Hematopoietic multipotent progenitor cell (in vitro differentiated cells): ENCODE measurements at places on chromosomes 13 and 19.

- DNase-seq = peak; percentile 80
Measured at GRCh38 chr19:4430760-4431159, 26.8 kb downstream of the UBXN6 start.

DNA sequence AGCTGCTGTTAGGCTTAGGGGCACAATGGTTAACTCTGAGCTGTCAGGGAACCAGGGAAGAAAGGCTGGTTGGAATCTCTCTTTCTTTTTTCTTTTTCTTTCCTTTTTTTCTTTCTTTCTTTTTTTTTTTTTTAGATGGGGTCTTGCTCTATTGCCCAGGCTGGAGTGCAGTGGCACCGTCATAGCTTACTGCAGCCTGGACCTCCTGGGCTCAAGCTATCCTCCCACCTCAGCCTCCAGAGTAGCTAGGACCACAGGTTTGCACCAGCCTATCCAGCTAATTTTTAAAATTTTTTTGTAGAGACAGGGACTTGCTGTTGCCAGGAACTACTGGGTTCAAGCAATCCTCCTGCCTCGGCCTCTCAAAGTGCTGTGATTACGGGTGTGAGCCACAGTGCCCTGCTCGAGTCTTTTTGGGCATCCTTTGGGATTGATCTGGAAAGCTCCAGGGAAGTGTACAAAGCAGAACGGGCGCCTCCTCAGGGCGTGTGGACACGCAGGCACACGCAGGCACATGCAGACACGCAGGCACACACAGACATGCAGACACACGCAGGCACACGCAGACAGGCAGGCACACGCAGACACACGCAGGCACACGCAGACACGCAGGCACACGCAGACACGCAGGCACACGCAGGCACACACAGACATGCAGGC, 99.2 kb downstream of the GADD45B start:
- DNase-seq = no peak

GRCh38 chr13:77521595-77522367, 13.7 kb upstream of the SCEL start:
- DNase-seq = no peak

GRCh38 chr13:94928127-94928775, 215.9 kb upstream of the SOX21 start:
- no peak for DNase-seq

DNA sequence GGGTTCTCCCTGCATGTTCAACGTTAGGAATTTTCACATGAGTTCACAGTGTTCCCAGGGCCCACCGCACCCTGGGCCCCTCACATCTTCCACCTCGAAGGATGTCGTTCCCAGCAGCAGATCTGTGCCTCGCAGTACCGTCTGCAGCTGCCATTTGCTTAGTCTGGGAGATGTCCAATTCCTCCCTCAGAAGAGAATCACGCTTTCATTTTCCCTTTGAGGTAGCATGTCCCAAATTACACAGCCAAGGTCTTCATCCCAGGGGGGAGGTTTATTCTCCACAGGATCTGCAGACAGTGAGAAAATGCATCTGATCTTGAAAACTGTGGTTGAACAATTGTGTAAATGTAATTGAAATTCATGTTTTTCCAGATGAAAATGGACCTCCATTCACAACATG, 150.2 kb downstream of the DCT start:
- DNase-seq = no peak

- no peak for DNase-seq
Measured at GRCh38 chr19:10533646-10534386, 9.9 kb upstream of the ATG4D start.

DNA sequence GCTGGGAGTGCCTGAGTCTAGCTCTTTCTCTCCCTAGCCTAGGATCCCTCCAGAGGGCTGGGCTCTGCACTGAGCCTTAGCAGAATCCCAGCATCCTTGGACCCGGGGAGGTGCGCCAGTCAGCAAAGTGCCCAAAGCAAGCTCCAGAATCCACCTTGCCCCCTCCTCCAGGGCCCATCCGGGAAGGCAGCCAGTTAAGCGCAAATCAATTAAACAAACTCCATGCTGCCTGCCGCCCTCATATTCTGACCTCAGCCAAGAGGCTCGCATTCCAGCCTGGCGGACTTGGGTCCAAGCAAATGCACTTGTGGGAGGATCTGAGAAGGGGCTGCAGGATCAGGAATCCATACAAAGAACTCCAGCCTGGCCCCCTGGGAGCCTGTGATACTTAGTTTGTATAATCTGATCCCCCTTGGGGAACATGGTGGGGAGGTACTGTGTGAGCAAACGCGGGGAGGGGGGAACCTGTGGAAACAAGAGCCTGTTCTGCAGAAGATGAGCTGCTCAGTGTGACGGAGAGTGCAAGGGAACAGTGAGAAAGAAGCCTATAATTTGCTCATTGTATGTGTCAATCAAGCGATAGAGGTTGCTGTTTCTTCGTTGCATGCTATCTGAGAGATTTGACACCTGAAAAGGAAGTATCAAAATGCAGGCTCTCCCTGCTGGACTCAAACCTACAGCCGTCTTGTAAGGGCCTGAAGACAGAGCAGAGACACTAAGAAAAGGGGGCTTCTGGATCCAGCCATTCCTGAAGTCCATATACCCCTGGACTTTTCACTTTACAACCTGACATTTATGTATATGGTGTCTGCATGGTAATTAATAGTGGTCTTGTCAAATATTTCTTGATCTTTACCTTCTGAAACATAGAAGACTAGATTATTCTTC, 29.4 kb downstream of the ZNRF4 start:
- DNase-seq = no peak

DNA sequence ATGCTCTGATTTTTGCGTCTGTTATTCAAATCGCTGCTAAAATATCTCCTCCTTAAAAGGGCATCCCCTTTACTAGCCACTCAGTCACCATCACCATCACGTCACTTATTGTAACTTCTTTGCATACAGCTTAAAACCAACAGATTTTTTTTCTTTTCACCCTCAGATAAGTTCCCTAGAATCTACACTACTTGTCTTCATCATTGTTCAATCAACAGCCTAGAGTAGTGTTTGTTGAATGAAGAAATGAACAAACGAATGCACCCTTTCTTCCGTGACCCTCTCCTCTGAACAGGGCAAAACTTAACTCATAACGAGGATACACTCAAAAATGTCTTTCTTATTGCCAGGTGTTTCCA, 1.1 kb upstream of the AKAP11 start:
- DNase-seq = no peak

- DNase-seq = no peak
Measured at GRCh38 chr19:15231271-15231670, 977 bp downstream of the EPHX3 start.

GRCh38 chr13:112513761-112514160, 74.2 kb downstream of the TUBGCP3 start:
- DNase-seq = no peak

DNA sequence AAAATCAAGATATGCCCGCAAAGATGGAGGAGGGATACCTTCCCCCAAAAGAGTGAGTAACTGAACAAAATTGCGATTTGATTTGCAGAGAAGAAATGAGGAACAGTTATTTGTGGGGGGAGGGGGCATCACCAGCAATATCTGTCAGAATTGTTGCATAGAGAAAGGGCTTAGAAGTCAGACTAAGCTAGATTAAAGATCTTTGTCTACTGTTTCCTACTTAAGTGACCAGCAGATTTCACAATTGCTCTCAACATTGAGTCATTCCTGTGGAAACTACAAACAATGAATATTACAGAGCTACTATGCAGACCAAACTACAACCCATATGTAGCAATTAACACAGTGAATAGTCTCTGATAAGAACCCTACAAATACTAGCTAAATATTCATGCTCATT, 27.4 kb downstream of the FPR3 start:
- DNase-seq = no peak

DNA sequence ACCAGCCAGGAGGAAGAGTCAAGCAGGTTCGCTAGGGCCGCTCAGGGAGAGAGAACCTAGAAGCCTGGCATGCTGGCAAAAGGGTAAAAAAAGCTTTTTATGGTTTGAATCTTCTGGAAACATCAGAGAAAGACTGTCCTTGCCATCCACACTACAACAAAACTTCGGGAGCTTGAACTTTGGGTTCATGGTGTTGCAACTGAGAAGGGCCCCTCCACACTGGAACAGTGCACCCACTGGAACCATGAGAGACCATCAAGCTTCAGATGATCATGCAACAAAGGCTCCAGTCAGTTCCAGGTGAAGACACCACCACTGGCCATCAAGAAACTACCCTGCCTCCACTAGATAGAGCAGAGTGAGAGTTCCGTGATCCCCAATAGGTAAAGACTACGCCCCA, 170.1 kb downstream of the RGCC start:
- DNase-seq = no peak

DNA sequence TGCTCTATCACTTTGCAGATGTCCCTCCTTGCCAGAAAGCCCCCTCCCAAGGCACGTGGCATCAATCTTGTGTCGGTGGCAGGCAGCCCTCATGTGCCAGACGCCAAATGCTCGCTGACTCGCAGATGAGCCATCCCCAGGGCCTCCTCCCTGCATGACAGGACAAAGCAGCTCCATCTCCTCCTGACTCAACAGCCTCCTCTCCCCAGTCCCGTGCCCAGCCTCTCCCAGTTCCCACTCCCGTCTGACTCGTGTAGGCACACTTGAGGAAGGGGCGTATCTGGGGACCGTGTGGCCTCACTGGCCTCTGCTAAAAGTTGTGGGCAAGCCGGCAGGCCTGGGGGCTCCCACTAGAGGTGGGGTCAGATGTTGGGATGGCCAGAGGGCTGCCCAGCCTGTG, 133.6 kb downstream of the STK24 start:
- DNase-seq = no peak

DNA sequence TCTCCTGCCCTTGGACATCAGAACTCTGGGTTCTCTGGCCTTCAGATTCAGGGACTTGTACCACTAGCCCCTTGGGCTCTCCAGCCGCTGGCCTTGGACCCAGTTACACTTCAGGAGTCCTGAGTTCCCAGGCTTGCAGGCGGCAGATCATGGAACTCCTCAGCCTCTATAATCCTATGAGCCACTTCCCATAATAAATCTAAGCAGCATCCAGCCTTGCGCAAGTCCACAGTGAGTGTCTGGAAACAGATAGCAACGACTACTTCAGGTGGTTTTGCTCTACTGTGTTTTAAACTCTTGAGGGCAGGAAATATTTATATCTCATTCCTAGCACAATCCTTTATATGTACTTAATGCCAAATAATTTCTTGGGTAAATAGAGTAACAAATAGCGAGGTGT, 92.3 kb downstream of the COL4A1 start:
- DNase-seq = no peak

GRCh38 chr19:19120308-19121231, 17.7 kb downstream of the TMEM161A start:
- no peak for DNase-seq

GRCh38 chr13:50441130-50441529, 402.4 kb downstream of the DLEU7 start:
- DNase-seq = no peak

DNA sequence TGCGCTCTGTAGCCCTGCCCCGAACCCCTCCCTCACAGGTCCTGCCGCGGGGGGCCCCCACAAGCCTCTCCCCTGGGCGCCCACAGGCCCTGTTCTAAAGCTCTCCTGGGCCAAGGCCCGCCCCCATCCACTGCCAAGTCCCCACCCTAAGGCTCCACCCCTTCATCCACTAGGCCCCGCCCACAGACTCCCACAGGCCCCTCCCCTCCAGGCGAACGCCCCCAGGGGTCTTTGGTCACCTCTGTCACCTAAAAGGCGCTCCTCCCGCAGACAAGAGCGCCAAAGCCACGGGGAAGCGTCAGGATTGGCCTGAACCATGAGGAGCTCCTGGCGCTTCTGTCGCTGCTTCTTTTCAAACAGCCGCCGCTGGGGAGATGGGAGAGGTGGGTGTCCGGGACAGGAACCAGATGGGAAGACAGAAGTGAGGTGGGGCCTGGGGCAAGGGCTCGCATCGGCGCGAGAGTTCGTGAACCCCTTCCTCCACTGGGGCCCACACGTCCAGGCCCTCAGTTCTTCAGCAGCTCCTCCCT, 2.3 kb downstream of the TULP2 start:
- DNase-seq = peak; percentile 74

DNA sequence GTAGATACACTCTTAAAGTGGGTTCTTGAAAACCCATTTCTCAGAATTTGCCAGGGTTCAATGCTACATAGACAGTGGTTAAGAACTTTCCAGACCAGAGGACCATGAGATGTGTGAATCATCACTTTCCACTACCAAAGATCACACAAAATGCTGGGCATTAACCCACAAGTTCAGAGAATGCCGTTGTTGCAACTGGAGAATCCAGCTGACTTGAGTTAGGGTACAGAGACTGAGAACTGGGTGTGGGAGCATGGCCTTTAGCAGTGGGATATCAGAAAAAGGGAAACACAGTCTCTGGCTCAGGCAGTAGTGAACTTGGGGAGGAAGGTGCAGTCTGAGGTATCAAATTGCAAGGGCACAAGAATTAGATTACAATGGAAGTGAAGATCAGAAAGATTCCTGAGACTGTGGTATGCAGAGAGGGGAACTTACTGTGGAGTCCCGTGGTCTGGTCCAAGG, 51.5 kb upstream of the WDFY2 start:
- DNase-seq = no peak

- DNase-seq = no peak
Measured at GRCh38 chr19:41619018-41619556, 7.8 kb downstream of the CEACAM4 start.

DNA sequence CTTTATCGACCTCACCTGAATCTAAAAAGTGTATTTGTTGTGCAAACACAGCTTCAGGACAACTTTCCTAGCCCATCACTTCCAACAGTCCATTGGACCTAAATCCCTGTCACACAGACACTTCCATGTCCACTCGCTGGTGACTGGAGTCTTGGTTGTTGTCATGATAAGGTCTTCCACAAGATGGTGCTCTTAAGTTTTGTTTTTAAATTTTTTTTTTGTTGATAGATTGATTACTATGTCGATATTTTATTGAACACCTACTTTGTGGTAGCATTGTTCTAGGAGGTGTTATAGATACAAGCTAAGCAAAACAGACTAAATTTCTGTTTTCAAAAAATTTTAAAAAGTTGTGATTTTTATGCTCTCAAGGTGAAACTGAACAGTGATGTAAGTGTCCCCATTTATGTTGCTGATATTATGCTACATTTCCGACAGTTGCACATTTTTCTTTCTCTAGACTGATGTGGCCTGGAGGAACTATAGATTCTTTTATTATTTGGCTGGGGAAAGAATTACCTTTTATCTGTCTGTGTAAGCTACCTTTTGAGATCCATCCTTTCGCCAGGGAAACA, 8.1 kb upstream of the ERICH6B start:
- no peak for DNase-seq

- DNase-seq = no peak
Measured at GRCh38 chr13:54379461-54379860, 1350.8 kb downstream of the OLFM4 start.

DNA sequence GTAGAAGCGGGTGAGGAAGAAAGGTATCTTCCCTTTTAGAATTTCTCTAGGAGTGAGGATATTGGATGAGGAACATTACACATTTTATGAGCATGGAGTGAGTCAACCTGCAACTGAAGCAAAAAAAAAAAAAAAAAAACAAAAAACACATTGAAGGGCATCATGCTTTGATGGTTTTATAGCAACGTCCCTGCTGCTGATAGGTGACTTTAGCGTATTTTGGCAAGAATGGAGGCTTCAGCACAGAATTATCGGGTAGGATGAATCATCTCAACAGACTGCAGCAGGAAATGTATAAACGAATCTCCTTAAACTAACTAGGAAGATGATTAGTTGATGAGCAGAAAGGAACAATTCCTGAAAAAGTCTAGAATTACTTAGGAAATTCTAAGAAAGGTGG, 1359.6 kb upstream of the ATXN8OS start:
- DNase-seq = no peak
